K562 (cell line): ENCODE measurements at places on chromosomes 5 and 9.
A peak's percentile ranks its signal among the peaks of the same experiment; 100 is the strongest.

GRCh38 chr9:108363311-108363710 lies 492.5 kb downstream of the ACTL7B start:
- no peak for DNase-seq

DNA sequence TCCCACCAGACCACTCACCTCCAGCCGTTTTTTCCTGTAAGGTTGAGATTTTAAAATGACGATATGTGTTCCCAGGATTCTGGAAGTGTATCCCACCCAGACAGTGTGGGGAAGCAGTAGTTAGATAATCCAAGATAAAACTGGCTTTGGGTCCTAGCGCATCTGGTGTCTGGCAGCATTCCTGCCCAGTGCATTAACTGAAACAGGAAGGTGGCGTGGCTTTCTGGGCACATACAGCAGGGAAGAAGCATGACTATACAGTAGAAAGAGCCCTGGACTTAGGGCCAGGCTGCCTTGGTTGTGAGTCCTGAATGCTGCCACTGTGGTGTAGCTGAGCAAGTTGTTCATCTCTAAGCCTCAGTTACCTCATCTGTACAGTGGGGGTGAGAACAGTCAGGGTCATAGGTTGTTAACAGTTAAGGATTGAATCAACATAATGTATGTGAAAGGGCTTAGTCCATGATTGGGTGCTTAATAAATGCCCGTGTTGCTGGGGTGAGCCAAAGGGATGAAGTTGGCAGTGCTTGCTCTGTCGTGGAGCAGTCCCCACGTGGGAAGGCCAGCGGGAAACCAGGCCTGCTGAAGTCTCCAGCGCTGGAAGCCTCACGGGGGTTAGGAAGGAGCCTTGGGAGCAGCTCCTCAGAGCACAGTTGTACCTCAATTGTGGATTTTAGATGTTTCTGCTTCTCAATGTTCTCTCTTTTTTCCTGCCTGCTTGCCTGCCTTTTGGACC lies 18.0 kb downstream of the CLTA start:
- no peak for DNase-seq

DNA sequence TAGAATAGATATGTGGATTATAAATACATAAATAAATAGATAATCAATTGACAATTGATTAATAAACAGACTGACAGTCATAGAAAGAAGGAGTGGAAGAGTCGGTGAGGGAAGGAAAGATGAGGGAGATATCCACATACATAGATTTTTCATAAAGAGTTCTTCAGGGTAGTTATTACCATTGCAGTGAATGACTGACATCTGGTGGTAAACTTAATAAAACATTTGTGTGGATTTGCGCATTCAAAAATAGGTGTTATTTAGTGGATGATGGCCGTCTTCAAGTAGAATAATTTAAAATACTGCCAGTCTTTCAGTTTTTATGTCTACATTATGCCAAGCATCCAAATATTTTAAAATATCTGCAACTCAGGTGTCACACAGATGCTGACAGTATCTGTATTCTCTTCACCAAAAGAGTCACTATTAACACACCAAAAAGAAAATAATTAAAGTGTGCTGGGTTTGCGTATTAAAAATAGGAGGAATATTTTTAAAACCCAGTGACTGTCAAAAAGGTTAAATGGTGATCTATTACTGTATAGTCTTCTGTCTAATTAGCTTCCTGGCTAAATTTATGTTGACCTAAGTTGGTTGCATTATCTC lies 78.8 kb downstream of the GIN1 start:
- peak; percentile 25 for DNase-seq

DNA sequence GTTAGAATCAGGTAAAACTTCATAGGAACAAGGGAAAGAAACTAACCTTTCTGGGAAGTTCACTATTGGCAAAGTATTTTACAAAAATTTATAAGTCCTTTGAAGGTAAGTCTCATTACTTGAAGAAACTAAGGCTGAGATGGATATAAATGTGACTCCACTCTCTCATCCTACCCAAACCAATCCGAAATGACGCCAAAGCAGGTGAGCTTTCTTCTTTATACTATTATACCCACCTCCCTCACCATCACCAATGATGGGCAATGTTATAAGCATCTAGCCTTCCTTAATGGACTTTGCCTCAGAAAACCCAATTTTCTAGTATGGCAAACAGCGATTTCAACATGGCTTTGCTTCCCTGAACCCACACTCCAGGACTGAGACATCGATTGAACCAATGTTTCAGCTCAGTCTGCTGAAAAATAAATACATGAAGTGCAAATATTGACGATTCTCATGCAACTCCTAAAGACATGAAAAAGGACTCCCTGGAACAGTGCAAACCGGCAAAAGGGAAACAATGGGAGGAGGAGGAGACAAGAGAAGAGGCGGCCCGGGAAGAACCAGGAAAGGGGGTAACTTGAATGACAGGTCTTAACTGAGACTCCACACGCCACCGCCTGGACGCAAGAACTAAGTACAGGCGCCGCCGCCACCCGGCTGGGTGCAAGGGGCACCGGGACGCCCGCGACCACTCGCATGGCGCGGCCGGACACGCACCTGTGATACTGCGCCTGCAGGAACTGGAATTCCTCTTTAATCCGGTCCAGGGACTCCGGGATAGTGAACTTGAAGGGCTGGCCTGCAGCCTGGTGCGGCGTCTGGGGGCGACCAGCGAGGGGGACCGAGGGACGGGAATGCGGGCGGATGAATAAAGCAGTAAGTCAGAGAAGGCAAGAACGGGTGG lies 2.5 kb downstream of the TLE1 start:
- no peak for DNase-seq

- DNase-seq, result no peak
Observed at GRCh38 chr9:73549991-73550390, 398.3 kb downstream of the ANXA1 start.

DNA sequence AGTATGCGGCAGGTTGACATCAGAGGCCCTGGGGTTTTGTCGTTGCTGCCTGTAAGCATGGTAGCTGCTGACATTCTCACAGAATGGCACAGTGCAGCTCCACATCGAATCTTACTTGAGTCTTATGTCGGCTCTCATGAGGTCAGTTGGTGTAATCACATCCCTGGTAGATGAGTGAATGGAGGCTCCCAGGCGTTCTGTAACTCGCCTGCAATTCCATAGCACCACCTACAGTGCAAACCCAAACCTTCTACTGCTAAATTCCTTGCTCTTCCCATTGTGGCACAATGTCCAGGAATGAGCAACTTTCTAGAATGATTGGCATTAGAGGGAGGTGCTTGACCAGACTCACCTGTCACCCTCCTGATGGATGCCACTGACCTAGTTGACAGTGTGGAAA lies 578.4 kb downstream of the CCDC171 start:
- no peak for DNase-seq

GRCh38 chr5:8376478-8376877 lies 507.5 kb downstream of the MTRR start:
- DNase-seq, result no peak

GRCh38 chr9:33014665-33015014 lies 10.4 kb upstream of the DNAJA1 start:
- no peak for DNase-seq

DNA sequence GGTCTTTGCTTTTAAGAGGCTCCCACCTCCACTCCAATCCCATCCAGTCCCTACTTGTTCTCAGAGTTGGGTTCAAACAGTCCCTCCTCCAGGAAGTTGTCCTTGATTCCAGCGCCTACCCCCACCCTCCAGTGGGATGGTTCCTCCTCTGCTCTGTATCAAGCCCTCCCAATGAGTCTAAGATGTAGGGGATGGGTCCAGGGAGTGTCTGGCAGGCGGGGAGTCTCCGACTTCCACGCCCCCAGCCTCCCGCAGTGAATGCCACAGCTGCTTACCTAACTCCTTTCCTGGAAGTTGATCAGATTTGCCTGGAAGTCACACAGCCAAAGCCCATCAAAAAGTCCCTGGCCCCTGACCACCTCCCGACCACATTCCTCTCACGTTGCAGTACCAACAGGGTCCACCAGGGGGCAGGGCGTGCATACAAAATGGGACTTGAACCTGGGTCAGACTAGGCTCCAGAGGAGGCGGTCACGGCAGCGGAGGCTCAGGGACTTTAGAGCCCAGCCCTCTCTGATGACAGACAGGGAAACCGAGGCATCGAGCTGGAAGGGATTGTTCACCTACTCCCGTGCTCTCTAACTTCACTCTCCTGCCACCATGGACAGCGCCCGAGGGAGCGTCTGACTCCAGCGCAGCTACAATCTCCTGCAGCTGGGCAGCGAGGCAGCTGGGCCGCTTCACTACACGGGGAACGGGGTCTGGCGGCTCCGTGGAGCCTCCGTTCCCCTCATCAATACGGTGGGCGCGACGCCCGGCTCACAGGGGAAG lies 25.0 kb upstream of the TDRD7 start:
- peak; percentile 86 for DNase-seq

- DNase-seq, result no peak
Observed at GRCh38 chr5:114504560-114504959, 142.7 kb downstream of the KCNN2 start.

DNA sequence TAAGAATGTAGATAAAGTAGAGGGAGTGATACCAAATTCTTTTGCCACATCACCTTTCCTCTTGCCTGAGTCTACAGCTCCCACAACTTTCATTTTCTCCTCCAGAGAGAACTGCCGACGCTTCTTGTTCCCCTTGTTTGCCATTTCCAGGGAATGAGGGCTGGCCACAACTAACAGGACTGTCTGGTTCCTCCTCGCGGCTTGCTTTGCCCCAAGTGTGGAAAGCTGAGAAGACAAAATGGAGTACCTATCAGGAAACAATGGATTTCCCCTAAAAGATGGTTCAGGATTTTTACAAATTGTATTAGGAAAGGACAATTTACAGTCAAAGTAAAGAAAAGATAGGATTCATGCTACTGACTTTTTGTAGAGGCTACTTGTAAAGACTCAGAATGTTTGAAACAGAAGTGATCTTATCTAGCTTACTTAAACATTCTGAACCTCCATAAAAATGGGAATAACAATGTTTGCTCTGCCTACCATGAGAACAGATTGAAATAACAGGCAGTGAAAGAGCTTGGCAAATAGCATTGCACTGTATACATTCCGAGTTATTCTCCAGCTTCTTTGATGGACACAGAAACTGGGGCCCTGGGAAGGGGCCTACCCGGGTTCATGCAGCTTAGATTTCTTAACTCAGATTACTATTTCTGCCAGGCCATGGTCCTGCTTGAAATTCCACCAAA lies 4.1 kb downstream of the TIGD6 start:
- DNase-seq, result no peak

DNA sequence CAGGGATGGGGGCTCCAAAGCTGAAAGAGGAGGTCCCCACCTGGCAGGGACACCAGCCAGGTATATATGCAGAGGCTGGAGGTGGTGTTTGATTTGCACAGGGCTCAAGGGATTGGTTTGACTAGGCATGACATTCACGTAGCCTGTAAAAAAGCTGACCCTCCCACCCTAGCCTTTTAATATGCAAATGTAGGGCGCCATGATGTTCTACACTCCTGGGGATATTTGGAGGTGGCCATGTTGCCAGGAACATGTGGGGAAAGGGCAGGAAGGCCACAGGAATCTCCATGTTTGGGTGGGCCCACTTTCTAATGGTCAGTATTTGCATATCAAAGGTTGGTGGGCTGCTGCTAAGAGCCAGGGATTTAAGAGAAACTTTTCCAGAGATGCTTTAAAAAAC lies 12.0 kb upstream of the THG1L start:
- no peak for DNase-seq

DNA sequence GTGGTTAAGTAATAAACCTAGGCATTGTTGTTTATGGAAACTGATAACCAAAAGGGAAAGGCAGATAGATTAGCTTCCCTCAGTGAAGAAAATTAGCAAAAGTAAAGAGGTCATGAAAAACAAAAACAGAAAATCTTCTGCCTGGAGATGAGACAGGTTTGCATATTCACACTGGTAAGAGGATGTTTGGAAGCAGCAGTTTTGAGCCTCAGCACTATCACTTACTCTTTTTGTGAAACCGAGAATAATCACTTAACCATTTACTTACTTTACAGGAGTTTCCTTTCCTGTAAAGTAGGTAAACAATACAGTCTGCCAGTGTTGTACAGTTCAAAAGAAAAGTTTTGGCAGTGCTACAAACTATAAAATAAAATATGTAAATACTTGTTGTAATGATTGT lies 35.5 kb upstream of the EMB start:
- DNase-seq, result no peak

GRCh38 chr5:150300496-150301169 lies 2.1 kb downstream of the ARSI start:
- no peak for DNase-seq

- no peak for DNase-seq
Observed at GRCh38 chr5:130923543-130924124, 241.4 kb downstream of the HINT1 start.

DNA sequence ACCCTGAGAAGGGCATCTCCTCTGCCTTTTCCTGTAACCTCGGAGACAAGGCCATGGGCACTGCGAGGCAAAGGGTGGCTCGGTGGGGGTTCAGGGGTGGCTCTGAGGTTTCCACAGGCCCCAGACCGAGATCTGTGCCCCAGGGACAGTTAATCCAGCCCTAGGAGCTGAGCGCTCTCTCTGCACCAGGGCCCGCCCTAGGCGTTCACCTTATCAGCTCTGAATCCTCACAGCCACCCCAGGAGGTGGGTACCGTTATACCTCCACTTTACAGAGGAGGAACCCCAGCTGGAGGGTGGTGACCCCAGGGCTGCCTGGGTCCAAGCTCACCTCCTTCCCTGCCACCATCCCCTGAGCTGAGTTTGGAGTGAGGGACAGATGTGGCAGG lies 2.3 kb upstream of the ENG start:
- no peak for DNase-seq

DNA sequence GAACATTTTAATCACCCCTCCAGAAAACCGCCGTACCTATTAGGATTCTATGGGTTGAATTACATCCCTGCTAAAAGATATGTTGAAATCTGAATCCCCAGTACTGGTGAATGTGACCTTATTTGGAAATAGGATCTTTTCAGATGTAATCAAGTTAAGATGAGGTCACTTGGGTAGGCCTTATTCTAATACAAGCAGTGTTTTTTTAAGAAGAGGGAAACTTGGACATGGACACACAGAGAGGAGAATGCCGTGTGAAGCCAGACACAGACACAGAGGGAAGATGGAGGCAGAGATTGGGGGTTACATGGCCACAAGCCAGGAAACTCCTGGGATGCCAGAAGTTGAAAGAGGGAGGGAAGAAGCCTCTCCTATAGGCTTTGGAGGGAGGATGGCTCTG lies 183.5 kb downstream of the GNA14 start:
- DNase-seq, result no peak

DNA sequence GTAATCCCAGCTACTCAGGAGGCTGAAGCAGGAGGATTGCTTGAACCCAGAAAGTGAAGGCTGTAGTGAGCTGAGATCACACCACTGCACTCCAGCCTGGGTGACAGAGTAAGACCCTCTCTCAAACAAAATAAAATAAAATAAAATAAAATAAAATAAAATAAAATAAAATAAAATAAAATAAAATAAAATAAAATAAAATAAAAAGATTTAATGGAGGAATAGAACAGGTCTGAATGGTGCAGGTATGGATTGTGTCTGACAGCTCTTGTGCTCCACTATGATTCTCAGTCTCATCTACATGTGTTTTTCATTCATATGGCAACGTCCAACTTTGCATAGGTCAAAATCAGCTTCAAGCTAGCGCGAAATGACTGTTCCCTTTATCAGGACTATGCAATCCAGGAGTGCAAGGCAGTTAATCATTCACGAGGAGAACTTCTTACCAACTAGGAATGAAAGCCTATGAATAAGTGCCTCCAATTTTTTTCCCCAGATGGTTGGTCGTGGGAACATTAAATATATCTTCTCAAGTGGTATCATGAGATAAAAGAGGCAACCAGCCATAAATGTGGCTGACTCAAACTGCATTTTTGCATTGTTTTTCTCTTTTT lies 1392.3 kb upstream of the CDH9 start:
- DNase-seq, result no peak

GRCh38 chr5:160271396-160271795 lies 41.0 kb downstream of the CCNJL start:
- no peak for DNase-seq
